Fibroblast of skin of scalp (primary cell): ENCODE measurements at places on chromosomes 12 and 14.

GRCh38 chr12:24902511-24903328 lies 46.2 kb downstream of the BCAT1 start:
- DNase-seq: peak; percentile 48

- DNase-seq: peak; percentile 49
Measured at GRCh38 chr14:76710056-76711010, 50.9 kb upstream of the VASH1 start.

GRCh38 chr12:215116-215515 lies 1.2 kb upstream of the SLC6A12 start:
- DNase-seq: no peak

DNA sequence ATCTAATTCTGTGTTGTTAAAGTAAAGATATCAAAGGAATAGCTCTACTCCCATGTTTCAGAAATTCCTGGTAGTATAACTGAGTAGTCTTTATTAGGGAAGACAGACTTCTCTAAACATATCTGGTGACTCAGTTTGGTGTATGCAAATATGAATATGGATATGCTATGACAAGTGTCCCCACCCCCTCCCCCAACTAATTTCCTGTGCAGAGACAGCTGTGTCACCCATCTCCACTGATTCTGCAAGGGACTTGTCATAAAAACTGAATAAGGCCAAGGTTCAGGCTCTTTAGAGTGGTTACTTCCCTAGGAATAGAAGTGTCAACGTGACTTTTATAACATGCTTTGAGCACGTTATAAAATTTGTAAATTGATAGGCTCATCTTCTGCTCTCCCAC lies 429.1 kb downstream of the DAD1 start:
- DNase-seq: no peak

DNA sequence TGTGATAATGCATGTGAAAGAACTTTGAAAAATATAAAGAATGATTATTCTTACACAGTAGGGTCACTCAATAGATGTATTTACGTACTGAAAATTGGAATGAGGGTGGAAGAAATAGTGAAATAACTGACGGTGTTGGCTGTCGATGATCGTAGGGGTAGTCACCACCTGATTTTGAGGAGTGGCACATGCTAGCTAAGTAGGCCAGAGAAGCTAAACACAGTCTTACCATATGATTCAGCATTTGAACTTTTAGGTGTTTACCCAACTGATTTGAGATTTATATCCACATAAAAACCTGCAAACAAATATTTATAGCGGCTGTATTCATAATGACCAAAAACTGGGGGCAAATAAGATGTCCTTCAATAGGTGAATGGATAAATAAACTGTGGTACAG lies 47.6 kb upstream of the HIF1A start:
- DNase-seq: no peak

- no peak for DNase-seq
Measured at GRCh38 chr12:9367201-9367600, 159.0 kb upstream of the PZP start.

GRCh38 chr14:68075382-68076029 lies 255.9 kb downstream of the RAD51B start:
- DNase-seq: no peak

DNA sequence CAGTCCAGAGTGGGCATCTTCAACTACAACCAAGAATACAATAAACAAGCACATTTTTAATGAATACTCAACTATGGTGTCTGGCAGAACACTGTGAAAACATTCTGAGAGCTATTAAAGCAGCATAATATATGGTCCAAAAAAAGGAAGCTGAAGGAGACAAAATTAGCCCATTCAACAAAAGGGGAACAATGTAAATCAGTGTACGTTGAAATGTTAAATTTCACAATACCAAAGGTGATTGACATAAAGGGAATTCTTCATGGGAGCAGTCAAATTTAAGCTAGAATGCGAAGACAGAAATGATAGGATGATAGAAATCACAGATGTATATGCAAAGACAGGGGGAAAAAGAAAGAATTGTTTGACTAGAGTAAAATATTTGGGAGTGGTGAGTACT lies 41.3 kb upstream of the SYCP3 start:
- DNase-seq: no peak

DNA sequence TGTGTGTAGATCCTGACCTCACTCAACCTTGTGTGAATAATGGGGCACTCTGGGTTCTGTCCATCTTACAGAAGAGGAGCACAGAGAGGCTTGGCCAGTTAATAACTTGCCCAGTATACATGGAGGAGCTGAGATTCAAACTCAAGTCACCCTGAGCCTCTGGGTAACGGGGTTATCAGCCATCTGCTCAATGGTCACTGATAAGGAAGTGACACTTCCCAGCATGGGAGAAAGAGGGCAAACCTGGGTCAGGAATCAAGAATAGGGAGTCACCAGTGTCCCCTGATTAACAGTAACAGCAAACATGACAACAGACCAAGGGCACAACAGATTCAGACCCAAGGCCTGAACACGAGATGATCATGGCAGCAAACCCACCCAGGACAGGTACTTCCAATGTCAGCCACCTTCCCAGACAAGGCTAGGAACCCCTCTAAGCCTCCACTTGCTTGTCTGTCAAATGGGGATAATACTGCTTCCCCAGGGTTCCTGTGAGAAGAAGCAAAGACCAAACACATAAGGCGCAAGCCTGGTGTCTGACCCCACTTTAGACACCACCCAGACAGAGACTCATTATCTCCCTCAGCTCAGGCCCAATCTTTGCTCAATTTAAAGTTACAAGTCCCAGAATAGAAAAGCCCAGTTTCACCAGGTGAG lies 3.6 kb downstream of the CCDC85C start:
- DNase-seq: no peak

GRCh38 chr12:49043856-49044258 lies 16.7 kb downstream of the KMT2D start:
- peak; percentile 52 for DNase-seq

GRCh38 chr12:75774261-75775052 lies 257.1 kb downstream of the PHLDA1 start:
- DNase-seq: no peak

DNA sequence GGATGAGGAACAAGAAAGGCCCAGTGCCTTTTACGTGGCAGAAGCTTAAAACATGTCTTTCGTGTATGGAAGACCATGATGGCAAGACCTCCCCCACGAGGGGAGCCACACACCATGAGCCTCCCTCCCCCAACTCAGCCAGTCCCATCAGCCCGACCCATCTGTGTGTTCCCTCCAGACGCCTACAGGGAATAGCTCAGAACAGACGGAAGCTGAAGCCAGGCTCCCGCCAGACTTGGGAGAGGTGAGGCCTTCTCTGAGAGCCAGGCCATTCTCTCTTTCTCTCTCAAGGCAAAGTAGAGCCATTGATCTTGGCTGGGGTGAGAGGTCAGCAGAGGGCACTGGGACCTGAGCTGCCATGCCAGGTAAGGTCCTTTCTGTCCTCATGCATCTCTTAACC lies 9.5 kb downstream of the REM2 start:
- no peak for DNase-seq

GRCh38 chr14:89303456-89304435 lies 113.3 kb downstream of the FOXN3 start:
- DNase-seq: peak; percentile 71

GRCh38 chr12:124254126-124254525 lies 40.8 kb upstream of the RFLNA start:
- DNase-seq: no peak

DNA sequence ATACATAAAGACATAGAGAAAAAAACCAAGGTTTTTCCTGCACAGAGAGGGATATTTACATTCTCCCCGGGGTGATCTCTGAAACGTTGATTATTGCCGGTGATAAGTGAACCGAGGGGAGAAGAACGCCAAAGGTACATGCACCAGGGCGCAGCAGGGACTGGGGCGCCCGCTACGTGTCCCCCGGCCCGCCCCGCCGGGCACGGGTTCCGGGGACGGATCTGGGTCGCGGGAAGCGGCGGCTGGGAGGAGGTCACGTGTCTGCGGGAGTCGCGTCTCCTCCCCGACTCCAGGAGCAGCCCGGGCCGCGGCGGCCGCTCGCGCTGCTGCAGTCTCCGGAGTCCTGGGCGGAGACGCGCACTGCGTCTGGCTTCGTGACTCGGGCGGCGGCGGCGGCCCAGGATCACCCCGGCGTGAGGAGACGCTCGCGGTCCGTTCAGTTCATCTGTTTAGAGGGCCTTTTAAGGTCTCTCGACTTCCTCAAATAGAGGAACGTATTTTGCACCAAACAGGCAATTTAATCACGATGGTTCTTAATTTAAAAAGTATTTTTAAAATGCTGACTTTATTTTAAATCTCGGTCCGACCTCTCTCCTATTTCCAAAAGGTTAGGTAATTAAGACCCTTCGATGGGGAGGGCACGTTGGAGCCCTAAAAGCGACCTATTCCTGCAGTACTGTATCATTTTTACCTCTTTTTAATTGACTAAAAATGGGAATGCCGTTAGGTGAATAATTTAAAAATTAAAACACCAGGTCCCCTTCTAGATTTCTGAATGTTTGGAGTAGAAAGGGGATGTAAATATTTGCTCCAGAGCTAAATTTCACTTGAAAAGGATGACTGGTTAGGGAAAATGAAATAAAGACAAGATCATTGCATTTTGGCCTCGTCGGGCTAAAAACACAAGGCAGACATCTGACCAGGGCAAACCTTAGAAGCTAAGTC lies 1.8 kb upstream of the BHLHE41 start:
- DNase-seq: peak; percentile 83

- DNase-seq: no peak
Measured at GRCh38 chr12:109772622-109773321, 59.1 kb downstream of the FAM222A start.

- no peak for DNase-seq
Measured at GRCh38 chr12:92312463-92312964, 166.9 kb upstream of the BTG1 start.

- no peak for DNase-seq
Measured at GRCh38 chr14:38129705-38130104, 78.0 kb upstream of the SSTR1 start.

DNA sequence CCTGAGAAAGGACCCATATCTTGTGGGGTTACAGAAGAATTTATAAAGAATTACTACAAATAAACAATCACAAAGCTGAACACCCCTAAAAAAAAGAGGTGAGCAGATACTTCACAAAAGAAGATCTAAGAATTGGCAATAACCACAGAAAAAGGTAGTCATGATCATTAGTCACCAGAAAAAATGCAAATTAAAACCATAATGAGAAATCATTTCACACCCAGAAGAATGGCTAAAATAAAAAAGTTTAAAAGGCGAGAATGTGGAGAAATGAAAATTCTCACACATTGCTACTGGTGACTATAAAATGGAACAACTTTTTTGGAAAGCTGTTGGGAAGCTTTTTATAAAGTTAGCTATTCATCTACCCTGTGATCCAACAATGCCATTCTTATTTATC lies 208.2 kb upstream of the GARIN6 start:
- DNase-seq: no peak

GRCh38 chr14:21882226-21882625 lies 208.6 kb upstream of the OR4E1 start:
- DNase-seq: no peak

GRCh38 chr14:24186831-24187538 lies 1.6 kb downstream of the IPO4 start:
- DNase-seq: no peak

- no peak for DNase-seq
Measured at GRCh38 chr14:72876710-72877063, 17.2 kb downstream of the DPF3 start.

DNA sequence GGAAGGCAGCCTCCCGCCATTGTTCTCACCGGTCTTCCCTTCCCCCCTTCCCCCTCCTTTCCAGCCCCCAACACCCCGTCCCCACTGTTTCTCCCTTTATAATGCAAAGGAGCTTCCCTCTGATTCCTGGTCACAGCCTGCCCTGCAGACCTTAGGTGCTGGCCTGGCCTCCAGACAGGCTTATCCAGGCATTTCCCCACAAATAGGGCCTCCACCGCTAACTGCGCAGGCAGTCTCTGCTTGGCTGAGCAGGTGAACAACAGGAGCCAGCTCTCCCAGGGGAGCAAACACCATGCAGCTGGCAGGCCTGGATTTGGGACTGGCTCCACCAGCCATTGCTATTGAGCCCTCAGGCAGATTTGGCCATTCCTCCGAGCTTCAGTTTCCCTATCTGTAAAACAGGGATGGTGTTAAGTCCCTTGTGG lies 46.0 kb downstream of the SMIM41 start:
- DNase-seq: no peak

GRCh38 chr14:101961011-101961721 lies 3.2 kb upstream of the DYNC1H1 start:
- peak; percentile 81 for DNase-seq

DNA sequence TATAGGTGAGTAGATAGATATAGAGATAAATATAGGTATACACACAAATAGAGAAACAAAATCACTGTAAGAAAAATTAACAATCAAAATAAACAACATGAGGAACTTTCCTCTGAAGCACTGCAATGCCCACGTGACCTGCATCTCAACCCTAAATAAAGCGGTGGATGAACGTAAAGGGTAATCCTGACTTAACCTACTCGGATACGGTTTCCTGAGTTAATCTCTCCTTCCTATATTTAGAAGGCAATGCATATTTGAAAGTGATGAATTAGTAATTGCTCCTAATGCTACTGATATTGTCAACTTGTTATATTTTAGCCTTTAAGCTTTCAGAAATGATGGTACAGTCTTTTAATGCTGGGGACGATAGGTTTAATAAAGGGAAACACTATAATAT lies 221.4 kb downstream of the ITPR2 start:
- DNase-seq: no peak

GRCh38 chr14:74867673-74868072 lies 8.3 kb downstream of the PROX2 start:
- no peak for DNase-seq

DNA sequence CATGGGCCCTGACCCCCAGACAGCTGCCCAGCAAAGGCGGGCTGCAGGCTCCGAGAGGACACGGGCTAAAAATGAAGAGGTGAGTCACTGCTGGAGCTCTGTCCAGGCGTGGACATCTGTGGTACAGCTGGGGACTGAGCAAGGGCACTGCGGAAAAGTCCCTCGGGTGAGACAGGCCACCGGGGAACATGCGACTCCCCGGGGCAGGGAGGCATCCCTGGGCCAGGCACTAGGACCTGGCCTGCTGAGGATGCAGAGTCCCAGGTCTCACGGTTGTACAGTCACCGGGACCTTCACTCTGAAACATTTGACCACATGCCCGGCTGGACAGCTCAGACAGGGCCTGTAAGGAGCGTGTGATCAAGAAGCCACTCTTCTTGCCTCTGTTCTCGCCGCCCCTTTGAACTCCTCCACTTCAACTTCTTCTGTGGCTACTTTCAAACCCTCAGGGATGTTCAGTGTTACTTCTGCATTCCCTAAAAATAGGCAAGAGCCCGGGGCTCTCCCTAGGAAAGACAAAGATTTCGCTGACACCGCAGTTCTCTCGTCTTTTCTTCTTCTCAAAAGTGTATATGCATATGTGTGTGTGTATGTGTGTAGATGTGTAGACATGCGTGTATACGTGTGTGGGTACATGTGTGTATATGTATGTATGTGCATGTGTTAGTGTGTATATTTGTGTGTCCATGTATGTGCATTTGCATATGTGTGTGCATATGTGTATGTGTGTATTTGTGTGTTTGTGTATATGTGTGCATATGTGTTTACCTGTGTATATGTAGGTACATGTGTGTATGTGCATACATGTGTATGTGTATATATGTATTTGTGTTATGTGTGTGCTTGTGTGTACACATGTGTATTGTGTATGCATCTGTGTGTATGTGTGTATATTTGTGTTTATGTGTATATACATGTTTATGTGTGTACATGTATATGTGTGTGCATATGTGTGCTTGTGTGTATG lies 5.0 kb upstream of the RFLNA start:
- no peak for DNase-seq

- DNase-seq: peak; percentile 69
Measured at GRCh38 chr12:54603173-54603814, 14.8 kb upstream of the PPP1R1A start.

GRCh38 chr12:25276199-25276937 lies 25.6 kb upstream of the KRAS start:
- DNase-seq: peak; percentile 84
